Tracheal epithelial cell (primary cell): ENCODE measurements at places on chromosomes 3 and 15. TPM values are rescaled to one million over a fixed set of nuclear protein-coding genes. Genes with fewer than 3 reads are reported as not detected.

Gene IL17RB
- total RNA-seq, result 1.2 TPM in 1 of 2 replicates, not detected in the other

Gene RTP1
- total RNA-seq, result not detected in 2 replicates

Gene AADACL2
- total RNA-seq, result not detected in 2 replicates

Gene DCBLD2
- total RNA-seq, result 88.0 and 335 TPM in 2 replicates

Gene C3orf85
- total RNA-seq, result not detected in 2 replicates

Gene SQOR
- total RNA-seq, result 302 and 378 TPM in 2 replicates

Gene PLD1
- total RNA-seq, result 11.1 and 23.0 TPM in 2 replicates

Gene MAGEL2
- total RNA-seq, result not detected in 2 replicates

Gene CNTN4
- 0.21 TPM in 1 of 2 replicates, not detected in the other for total RNA-seq

Gene LXN
- 3.9 and 4.0 TPM in 2 replicates for total RNA-seq

Gene HGD
- total RNA-seq, result 3.4 TPM in 1 of 2 replicates, not detected in the other

Gene ILDR1
- 0.96 and 2.6 TPM in 2 replicates for total RNA-seq
